ELF-1 (cell line): ENCODE measurements at places on chromosomes 6 and 20.

DNA sequence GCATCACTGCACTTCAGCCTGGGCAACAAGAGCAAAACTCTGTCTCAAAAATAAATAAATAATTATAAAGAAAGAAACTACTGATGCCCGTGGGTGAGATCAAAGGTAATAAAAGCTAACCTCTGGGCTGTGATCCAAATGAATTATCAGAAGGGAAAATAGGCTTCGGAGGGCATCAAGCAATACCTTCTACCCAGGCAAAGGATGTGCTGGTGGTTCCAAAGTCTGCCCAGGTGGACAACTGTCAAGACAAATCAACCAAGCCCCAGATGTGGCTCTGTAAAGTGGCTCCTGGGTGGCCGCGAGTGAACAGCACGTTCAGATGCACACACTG lies 95.6 kb downstream of the SCML4 start:
- no peak for DNase-seq

GRCh38 chr20:51385646-51386530 lies 156.6 kb downstream of the NFATC2 start:
- DNase-seq: peak; percentile 80

- no peak for DNase-seq
These were observed 8.8 kb upstream of the FAM8A1 start for GRCh38 chr6:17591287-17591686.

GRCh38 chr20:3210346-3210745 lies 1.0 kb downstream of the ITPA start:
- no peak for DNase-seq

DNA sequence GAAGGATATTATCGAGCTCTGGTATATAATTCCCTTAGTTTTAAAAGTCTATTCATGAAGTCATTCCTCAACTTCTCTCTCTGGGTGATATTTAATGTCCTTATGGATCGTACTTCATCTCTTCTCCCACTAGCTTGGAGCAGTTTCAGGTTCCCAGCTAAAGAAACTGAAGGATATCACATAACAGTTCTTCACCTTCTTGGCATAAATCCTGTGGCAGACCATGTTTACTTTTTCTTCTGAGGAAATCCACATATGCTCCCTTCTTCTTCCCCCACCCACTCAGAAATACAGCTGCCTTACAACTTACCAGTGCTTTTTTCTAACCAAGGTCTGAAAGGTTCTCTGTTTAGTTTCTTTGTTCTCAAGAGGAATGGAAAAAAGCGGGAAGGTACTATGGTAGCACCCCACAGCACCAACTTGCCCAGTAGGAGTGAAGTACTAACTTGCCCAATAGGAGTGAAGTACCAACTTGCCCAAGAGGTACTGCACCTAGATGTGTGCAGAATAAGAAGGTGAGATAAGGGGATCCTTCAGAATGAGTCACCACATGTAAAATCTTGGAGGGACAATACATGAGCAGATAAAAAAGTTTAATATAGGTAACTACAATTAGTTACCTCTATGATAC lies 53.1 kb downstream of the TSPYL4 start:
- no peak for DNase-seq

- no peak for DNase-seq
These were observed 93.9 kb downstream of the ARID1B start for GRCh38 chr6:156870924-156871539.

DNA sequence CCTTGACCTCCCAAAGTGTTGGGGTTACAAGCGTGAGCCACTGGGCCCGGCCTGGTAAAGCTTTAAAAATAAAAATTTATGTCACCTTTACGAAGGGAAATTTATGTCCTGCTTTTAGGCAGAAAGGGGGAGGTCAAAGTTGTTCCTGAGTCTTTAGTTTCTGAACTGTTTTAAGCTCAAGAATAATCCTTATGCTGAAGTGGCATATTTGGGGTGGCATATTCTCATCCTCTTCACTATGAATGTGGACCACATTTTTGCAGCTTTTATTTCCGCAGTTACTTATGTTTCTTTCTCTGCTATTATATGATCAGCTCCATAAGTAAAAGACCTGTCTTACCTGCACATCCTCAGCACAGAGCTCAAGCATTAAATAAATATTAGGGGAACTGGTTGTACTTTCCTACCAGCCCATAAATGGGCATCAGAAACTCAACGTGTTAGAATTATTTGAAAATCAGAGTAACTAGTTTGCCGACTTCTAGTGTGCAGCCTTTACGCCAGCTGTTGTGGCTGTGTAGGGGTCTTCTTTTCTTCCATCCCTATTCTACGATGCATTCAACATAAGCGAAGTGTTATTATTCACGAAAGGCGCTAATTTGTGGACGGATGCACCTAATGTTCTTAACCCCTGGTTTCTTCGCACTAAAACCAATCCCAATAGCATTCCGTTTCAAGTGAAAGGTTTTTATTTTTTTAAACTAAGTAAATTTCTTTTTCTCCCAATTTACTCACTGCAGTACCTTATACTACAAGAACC lies 867 bp upstream of the AKAP7 start:
- DNase-seq: no peak

- DNase-seq: no peak
These were observed 207.9 kb downstream of the SAMD5 start for GRCh38 chr6:147716434-147716833.

GRCh38 chr6:125747589-125748405 lies 1.6 kb upstream of the HEY2 start:
- peak; percentile 81 for DNase-seq

DNA sequence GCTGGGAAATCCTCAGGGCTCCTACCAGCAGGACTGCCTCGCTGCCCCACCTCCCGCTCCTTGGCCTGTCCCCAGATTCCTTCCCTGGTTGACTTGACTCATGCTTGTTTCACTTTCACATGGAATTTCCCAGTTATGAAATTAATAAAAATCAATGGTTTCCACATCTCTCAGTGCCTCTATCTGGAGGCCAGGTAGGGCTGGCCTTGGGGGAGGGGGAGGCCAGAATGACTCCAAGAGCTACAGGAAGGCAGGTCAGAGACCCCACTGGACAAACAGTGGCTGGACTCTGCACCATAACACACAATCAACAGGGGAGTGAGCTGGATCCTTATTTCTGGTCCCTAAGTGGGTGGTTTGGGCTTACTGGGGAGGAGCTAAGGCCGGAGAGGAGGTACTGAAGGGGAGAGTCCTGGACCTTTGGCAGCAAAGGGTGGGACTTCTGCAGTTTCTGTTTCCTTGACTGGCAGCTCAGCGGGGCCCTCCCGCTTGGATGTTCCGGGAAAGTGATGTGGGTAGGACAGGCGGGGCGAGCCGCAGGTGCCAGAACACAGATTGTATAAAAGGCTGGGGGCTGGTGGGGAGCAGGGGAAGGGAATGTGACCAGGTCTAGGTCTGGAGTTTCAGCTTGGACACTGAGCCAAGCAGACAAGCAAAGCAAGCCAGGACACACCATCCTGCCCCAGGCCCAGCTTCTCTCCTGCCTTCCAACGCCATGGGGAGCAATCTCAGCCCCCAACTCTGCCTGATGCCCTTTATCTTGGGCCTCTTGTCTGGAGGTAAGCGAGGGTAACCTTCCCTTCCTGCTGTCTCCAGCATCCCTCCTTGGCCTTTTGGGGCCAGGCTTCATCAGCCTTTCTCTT lies at the start of gene CFB:
Gene CFB (plus strand): TSS at position 589 of the 863 bp plus-strand sequence. CDS start 127 bp downstream, at position 716.
- DNase-seq: peak; percentile 68

DNA sequence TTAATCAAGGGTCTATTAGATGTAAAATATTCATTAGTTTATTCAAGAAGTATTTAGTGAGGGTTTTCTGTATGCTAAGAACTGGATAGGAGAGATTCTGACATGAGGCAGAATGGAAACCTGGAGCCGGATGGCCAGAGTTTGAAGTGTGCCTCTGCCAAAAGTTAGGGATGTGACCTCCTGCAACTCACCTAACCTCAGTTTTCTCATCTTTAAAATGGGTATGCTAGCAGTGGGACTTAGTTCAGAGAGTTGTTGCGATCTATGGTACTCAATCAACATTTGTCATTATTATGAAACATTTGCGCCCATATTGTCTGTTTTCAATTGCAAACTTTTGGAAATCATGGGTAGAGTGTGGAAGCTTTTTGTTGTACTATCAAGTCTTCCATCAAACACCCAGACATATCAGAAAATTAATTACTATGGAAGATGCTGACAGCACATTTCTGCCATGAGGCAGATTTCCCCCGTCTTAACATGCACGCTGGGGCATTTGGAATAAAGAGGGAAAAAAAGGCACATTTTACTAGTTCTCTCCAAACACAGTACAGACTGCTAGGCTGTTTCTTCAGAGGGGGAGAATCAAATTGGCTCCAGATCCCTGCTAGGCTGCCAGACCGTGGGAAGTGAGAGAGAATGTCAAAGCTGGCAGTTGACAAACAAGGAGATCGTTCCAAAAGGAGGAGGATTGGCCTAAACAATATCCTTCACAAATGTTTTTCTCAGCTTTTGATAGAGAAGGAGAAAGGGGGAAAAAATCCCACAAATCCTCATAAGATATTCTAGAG lies 205.3 kb upstream of the TSHZ2 start:
- DNase-seq: no peak

DNA sequence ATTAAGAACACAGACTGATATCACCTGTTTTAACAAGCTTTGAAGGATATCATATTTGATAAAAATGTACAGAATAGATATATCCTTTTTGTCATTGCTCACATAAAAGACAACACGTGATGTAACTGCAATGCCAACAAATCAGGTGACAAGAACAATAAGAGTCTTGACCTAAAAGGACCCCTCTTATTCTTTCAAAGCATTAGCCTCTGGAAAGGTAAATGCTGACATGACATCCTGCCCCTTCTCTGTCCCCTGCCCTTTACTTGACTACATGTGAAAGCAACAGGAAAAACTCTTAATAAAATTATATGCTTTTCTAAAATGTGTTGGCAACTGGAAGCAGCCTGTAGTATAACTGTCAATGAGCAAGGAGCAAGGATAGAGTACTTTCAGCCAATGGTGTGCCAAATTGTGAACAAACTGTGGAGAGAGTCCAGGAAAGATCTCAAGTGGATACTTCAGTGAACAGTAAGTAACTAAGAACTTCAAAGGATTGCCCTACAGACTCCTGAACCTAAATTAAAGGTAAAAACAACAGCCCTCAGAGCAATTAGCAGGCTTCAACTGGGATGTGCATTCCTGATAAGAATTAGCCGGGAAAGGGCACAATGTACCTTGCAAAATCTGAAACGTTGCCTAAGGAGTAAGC lies 16.3 kb downstream of the PTPRK start:
- no peak for DNase-seq

- DNase-seq: no peak
These were observed 246.3 kb upstream of the RREB1 start for GRCh38 chr6:6861351-6861894.

- peak; percentile 92 for DNase-seq
These were observed 13.2 kb downstream of the MMP24OS start for GRCh38 chr20:35264755-35265154.

DNA sequence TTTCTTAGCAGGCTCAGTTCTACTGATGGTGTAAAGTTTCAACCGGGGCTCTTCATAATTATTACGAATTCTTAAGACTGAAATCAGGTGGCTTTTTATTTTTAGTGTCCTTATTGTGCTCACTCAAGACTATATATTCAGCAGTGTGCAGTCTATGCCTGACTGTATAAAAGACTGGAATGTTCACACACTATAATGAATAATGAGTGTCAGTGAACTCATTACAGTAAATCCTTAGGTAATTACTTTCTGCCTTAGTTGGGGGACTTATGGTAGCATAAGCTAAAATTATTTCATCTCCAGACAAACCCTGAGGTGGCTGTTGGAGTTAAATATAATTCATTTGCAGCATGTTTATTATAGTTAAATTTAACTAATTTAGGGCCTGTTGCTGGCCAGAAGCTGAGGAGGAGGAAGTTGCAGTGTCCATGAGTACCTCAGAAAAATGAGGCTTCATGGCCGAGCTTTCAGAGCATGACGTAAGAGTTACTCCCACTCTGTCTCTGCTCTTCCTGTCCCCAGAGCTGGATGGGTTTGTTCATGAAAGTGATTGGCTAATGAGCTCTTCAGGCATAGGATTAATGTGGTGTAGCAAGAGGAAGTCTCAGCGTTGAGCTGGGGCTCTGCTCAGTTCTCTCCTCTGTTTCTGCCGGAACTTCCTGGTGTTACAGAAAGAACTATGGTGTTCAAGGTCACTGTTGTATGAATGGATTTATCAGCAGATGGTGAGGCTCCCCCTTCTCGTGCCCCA lies 335.7 kb downstream of the NRN1 start:
- no peak for DNase-seq

GRCh38 chr6:165668951-165669350 lies 5.9 kb upstream of the PDE10A start:
- no peak for DNase-seq

DNA sequence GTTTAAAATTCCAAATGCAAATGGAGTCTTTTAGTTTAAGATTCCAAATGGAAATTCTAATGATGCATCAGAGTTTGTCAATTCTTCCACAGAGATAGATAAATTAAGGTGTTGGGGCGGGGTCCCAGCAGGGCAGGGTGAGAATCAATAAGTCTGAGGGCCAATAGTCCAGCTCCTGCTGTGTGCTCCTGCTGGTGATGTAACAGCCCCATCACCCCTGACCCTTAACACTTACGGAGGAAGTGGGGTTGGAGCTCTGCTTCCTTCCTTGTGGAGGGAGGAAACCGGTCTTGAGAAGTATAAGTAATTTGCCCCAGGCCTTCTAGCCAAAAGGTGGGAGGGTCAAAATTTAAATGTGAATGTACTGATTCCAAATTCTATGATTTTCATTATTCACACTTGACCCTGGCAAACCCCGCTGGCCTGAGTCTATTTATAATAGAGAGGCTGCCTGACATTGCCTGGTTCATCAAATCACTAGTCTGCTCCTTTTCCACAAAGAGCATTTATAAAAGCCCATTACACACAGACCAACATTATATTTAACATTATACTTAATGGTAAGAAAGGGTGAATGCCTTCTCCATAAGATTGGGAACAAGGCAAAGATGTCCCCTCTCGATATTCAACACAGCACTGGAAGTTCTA lies 17.2 kb downstream of the ZBTB2 start:
- DNase-seq: peak; percentile 74

- DNase-seq: peak; percentile 63
These were observed 29.1 kb upstream of the ZC3H12D start for GRCh38 chr6:149513915-149514314.

GRCh38 chr6:34425132-34425497 lies 754 bp downstream of the RPS10 start:
- DNase-seq: no peak

GRCh38 chr6:16249971-16250370 lies 11.6 kb downstream of the GMPR start:
- DNase-seq: peak; percentile 20

DNA sequence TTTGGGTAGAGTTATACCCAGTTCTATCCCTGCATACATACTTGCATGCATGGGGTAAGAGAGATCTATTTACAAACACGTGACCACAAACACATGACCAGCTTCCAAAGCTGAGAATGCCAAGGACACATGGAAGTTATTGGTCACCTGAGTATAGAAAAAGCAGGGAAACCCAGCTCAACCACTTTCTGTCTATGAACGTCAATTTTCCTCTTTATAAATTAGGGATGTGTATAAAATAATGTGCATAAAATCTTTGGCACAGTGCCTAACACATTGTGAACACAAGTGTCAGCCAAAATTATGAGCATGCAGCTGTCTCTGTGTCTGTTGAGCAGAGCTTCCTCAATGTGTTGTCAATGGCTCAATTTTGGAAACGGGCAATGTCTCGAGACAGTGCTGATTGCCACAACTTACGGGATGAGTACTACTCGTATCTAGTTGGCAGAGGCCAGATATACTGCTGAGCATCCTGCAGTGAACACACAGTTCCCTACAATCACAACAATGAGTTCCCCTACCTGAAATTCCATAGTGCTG lies 44.9 kb downstream of the TPD52L1 start:
- DNase-seq: no peak
